ENCODE measurements at places on chromosomes 12 and 14. TPM values are rescaled to one million over a fixed set of nuclear protein-coding genes. Genes with fewer than 3 reads are reported as not detected.

The TEX52 gene
- not detected for total RNA-seq

The LRP1-AS gene
- not detected for total RNA-seq

The HOXC10 gene
- total RNA-seq, result 24.7 TPM

GRCh38 chr14:85247071-85247470 lies 282.9 kb upstream of the FLRT2 start:
- H3K4me1 ChIP-seq, result peaks cover 7% of the 10 kb centered on the region
- H3K27ac ChIP-seq, result no peak overlapping the region
- DNase-seq, result no peak
- H3K4me3 ChIP-seq, result no peak overlapping the region
- no peaks in the 10 kb centered on the region for H3K27me3 ChIP-seq

DNA sequence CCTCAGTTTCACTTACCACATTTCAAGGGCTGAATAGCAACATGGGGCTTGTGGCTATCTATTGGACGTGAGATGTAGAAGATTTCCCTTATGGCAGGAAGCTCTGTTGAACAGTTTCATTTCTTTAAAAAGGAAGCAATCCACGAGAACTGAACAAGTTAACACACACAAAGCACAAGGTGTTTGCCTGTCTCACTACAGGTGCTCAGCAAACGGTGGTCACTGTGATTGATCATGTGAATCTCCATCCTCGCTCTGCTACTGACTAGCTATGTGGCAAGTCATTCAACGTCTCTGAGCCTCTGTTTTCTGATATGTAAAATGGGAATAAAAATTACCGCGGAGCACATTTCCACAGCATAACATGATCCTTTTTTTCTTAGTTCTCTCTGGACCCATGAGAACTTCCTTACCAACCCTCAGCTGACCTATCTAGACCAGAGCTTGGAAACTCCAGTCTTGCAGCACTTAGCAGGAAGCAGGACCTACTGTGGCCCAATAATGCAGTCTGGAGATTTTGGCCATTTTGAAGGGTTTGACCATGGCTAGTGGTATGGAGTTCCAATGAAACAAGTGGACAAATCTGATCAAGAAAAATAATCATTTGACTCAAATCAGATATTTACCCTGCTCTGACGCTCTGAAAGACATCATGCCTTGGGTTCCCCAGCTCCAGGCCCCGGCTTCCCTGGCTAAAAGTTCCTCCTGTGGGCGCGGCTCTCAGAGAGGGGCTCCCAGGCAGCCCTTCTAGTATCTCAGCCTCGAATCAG lies 278.8 kb downstream of the ZFP36L1 start:
- H3K27me3 ChIP-seq, result no peaks in the 10 kb centered on the region
- peaks cover 91% of the 10 kb centered on the region for H3K4me1 ChIP-seq
- peak overlapping the region; percentile 78 for H3K27ac ChIP-seq
- no peak overlapping the region for H3K4me3 ChIP-seq
- no peak for DNase-seq

DNA sequence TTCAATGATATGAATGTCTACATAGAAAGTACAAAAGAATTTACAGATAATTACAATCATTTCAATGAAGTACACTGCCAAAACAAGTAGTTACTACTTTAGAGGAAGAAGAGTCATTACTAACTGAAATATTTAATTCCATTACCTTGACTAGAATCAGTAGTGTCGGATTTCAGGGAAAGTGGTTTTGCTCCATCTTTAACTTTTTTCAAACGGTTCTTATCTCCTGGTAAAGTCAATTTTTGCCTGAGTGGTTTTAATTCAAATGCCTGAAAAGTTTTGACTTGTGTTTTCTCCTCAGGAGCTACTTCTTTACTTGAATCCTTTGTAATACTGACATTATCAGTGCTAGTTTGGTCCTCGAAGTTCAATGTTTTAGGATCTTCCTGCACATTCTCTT lies 6.9 kb downstream of the ZFC3H1 start:
- DNase-seq, result no peak
- peaks cover 39% of the 10 kb centered on the region for H3K36me3 ChIP-seq
- H3K27me3 ChIP-seq, result no peaks in the 10 kb centered on the region
- H3K27ac ChIP-seq, result no peak overlapping the region

DNA sequence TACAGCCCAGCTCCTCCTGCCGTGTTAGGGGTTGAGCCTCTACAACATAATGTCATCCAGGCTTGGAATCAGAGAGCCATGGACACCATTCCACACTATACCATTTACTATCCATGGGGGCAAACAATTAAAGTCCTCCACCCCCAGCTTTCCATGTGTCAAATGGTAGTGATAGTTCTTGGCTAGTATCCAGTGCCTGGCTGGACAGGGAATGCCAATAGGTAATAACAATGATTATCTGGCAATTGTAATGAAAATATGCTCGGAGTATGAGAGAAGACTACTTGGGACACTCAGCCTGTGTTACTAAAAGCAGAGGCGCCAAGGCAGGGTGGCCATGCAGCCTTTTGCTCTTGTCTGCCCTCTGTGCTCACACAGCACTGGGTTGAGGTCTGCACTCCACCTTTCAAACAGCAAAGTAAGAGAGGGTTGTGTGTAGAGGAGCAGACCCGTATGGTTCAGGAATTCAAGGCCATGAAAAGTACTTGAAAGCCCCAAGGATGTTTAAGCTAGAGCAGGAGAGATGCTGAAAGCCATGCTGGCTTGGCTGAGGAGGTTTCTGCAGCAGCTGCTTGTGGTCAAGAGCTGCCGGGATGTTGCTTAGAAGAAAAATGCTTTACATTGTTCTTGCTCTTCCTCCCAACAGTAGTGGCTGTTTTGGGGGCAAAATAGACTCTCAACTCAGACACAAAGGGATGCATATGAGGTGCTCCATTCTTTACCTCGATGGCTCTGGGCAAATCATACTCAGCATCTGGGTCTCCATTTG lies 10.6 kb downstream of the SERPINA3 start:
- H3K36me3 ChIP-seq, result no peaks in the 10 kb centered on the region
- H3K27ac ChIP-seq, result no peak overlapping the region
- DNase-seq, result peak; percentile 26
- H3K4me1 ChIP-seq, result no peaks in the 10 kb centered on the region
- H3K4me3 ChIP-seq, result no peak overlapping the region

DNA sequence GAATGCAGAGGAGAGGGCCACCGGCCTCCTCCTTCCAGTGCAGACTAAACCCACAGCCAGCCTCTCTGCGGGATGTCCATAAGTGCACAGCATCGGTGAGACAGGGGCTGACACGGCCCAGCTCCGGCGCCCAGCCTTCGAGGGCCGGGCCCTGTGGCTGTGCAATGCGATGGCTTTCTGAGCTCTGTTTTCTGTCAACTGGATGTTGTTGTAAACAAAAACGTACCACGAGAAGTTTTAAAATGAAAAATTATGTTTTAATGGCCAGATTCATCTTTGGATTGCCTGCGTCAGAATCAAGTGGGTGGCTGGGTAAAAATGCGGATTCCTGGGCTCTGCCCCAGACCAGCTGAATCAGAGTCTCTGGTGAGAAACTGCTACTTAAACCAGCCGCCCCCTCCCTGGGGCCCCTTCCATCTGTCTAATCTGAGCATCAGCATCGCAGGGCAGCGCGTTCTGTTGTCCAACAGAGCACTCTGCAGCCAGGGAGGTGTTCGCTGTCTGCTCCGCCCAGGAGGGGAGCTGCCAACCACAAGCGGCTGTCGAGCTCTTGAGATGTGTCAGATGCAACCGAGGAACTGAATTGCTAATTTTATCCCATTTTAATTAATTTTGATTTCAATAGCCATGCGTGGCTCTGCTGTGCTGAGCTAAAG lies 133.4 kb downstream of the RFLNA start:
- DNase-seq, result no peak
- H3K4me3 ChIP-seq, result no peak overlapping the region
- H3K27ac ChIP-seq, result peak overlapping the region; percentile 45
- peaks cover 56% of the 10 kb centered on the region for H3K36me3 ChIP-seq
- no peaks in the 10 kb centered on the region for H3K27me3 ChIP-seq

DNA sequence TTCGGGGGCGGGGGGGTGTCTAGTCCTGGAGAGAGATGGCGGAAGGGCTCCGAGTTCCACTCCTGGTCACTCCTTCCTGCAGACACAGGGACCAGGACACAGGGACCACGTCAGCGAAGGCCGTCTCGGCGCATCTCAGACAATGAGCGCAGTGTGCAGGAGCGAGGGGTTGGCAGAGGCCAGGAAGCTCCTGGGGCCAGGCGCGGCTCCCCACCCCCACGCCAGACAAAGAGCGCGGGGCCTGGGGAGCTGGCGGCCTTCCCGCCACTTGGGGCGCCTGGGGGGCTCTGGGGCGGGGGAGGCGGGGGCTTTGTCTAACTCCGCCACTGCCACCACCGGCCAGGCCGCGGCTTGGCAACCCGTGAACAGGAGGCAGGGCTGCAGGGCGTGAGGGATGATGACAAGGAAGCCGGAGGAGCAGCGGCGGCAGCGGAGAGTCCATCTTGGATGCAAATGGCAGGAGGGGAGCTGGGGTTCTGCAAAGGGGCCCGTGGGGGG lies 2.2 kb downstream of the CDK2AP1 start:
- H3K36me3 ChIP-seq, result peaks cover 21% of the 10 kb centered on the region
- H3K27me3 ChIP-seq, result no peaks in the 10 kb centered on the region
- DNase-seq, result peak; percentile 86
- H3K27ac ChIP-seq, result peak overlapping the region; percentile 64
- peak overlapping the region; percentile 68 for H3K4me3 ChIP-seq

GRCh38 chr14:73787486-73788316 lies 63.9 kb upstream of the PTGR2 start:
- no peak for DNase-seq
- H3K4me1 ChIP-seq, result peaks cover 74% of the 10 kb centered on the region
- peak overlapping the region; percentile 88 for H3K4me3 ChIP-seq
- no peaks in the 10 kb centered on the region for H3K36me3 ChIP-seq

DNA sequence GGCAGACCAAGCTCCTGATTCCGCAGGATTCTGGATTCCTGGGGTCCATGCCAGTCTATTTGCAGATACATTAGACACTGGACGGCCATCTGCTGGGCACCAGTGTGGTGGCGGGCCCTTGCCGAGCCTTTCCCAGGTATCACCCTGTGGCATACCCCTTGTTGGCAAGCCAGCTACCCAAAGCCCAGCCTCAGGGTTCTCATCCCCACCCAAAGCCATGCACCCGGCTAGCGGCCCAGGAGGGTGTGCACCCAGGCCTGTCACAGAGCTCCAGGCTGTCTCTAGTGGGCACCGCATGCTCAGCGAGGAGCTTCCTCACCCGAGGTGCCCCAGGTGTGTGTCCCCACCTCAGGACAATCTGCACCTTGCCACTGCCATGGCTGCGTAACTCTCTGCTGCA lies 13.7 kb downstream of the MMAB start:
- no peak overlapping the region for H3K4me3 ChIP-seq
- H3K36me3 ChIP-seq, result peaks cover 76% of the 10 kb centered on the region
- H3K27ac ChIP-seq, result no peak overlapping the region
- H3K27me3 ChIP-seq, result no peaks in the 10 kb centered on the region
- DNase-seq, result no peak
- peaks cover under 1% of the 10 kb centered on the region for H3K4me1 ChIP-seq

- DNase-seq, result peak; percentile 73
- H3K4me3 ChIP-seq, result no peak overlapping the region
- no peaks in the 10 kb centered on the region for H3K36me3 ChIP-seq
- peaks cover 33% of the 10 kb centered on the region for H3K4me1 ChIP-seq
- H3K27me3 ChIP-seq, result no peaks in the 10 kb centered on the region
Observed at GRCh38 chr14:73463411-73463810, 5.1 kb upstream of the NUMB start.

- peaks cover 68% of the 10 kb centered on the region for H3K4me1 ChIP-seq
- no peak overlapping the region for H3K4me3 ChIP-seq
- peak overlapping the region; percentile 96 for H3K27ac ChIP-seq
- no peaks in the 10 kb centered on the region for H3K27me3 ChIP-seq
Observed at GRCh38 chr12:572532-572899, 90.7 kb downstream of the NINJ2 start.

DNA sequence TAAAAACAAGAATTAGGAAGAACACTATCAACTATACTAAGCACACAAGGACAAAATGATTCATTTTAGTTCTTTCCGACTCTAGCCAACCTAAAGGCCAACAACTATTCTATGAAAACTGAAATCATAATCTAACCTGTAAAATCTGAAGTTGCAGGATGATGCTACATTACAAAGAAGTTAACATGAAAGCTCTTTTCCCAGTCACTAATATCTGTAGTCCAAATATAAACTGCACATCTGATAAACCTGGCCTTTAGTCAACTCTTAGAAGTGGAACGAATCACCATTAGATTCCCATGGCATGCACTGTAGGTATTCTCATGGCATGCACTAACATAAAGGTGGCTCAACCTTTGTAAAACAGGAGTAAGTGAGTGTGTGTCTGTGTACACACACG lies 41.7 kb downstream of the BLTP3B start:
- H3K27ac ChIP-seq, result no peak overlapping the region
- no peaks in the 10 kb centered on the region for H3K27me3 ChIP-seq
- no peak overlapping the region for H3K4me3 ChIP-seq
- no peak for DNase-seq

DNA sequence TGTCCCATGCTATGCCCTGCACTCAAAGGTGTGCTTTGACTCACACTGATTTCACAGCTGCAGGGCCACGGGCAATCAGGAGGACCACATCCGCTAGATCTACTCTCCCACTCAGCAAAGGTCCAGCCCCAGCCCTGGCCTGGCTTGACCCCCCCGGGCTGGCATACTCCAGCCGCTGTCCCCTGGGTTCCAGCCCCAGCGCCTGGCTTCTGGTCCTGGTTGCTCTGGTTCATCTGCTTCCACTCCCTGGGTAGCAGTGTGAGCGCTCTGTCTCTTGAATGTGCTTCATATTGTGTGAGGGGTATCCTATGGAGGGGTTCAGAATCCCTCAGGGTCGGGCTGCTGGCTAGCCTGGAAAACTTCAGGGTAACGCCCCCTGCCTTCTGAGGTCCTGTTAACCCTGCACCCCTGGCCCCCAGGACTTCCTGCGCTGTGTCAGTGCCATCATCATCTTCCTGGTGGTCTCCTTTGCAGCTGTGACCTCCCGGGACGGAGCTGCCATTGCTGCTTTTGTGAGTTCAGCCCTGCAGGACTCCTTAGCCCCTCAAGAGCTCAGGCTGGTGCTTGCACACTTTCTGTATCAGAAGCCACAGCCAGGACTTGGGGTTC lies 1.9 kb downstream of the CMTM5 start:
- H3K4me3 ChIP-seq, result no peak overlapping the region
- H3K27me3 ChIP-seq, result peaks cover 7% of the 10 kb centered on the region
- peaks cover 12% of the 10 kb centered on the region for H3K4me1 ChIP-seq
- H3K27ac ChIP-seq, result no peak overlapping the region
- DNase-seq, result no peak

DNA sequence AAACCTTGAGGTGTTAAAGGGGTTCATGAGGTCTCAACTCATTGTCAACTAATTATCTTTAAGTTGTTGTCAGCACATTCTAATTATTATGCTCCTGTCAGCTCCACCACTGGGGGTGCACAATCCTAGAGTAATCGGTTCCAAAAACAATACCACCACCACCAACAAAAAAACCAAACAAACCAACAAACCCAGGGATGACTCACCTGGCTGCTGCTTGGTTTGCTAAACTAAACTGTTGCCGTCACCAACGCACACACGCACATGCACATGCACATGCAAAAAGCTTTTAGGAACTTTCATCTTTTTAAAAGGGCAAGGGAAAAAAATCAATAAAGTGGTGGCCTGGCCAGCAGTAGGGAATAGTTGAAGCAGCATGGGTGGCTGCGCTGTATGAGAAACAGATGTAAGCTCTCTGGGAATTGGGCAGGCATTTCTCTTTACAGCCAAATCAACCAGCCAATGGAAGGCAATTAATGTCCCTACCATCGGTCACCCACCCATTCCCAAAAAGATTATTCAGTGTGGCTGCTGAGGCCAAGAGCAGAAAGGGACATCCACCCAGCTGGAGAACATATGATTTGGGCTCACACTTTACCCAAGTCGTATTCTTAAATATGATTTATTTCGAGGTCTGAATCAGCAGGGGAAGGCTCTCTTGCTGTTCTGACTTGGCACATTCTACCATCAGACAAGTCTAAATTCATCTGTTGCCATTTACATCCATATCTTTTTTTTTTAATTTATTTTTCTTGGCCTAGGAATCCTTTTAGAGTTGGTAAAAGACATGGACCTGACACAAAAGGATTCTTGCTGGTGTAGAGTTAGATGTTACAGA lies 20.0 kb downstream of the TMEM30B start:
- no peak for DNase-seq
- H3K4me3 ChIP-seq, result no peak overlapping the region
- H3K36me3 ChIP-seq, result no peaks in the 10 kb centered on the region
- H3K4me1 ChIP-seq, result peaks cover 15% of the 10 kb centered on the region
